ENCODE measurements at places on chromosomes 12 and 14.
A peak's percentile ranks its signal among the peaks of the same experiment; 100 is the strongest.

DNA sequence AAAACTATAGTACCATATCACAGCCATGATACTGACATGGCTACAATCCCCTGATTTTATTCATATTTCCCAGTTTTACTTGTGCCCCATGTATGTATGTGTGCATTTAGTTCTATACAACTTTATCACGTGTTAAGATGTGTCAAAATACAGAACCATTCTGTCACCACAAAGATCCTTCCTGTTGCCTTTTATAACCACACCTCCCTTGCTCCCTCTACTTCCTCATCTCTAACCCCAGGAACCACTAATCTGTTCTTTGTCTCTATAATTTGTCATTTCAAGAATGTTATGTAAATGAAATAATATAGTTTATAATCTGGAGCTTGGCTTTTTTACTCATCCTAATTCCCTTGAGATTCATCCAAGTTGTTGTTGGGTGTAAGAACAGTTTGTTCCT is 358.4 kb downstream of the DPF3 start:
- DNase-seq: no peak

DNA sequence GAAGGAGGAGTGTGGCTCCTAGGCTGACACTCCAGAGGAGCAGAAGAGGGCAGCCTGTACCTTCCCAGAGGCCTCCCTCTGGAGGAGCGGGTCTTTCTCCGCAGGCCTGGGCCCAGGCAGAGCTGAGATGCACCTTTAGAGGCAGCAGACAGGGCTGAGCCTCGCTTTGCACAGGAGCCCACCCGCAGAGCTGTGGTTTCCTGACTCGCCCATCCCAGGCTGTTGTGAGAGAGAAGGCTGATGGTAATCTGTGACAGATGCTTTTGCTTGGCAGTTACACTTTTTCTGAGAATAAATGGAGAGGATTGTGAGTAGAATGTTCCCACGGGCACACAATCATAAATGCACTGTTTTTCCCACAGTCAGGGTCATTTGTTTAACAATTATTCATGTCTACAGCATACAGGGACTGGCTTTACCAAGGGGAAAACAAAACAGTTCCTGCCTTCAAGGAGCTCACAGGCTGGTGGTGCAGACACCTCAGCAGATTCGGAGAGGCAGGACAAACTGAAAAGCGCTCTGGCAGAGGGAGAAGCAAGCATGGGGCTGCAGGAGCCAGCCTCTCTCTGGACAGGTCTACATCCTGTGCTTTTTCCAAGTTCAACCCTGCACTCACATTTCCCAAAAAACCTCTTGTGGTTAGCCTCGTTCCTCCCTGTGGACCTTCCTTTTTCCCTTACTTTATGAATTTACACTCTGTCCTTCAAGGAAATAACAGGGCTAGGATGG is 13.9 kb downstream of the EVL start:
- peak; percentile 71 for DNase-seq

GRCh38 chr12:51837286-51837685 is 11.2 kb downstream of the FIGNL2 start:
- DNase-seq: no peak

- DNase-seq: no peak
Observed at GRCh38 chr14:61472011-61472672, 150.8 kb downstream of the PRKCH start.

DNA sequence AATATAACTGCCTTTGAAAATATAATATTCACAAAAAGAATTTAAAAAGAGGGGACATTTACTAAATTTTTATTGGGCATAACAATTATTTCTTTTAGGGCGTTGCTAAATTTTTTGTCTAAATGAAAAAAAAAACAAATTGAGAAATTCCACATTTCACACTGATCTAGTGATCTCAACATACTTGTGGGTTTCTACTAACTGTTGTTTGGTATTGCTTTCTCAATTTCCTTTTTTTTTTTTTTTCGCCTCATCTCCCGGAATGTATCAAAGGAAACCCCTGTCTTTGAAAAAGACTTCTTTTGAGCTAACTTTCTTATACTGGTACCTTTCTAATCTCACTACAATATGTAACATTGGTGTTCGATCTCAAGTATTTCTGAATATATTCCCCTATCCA is at the start of gene CLEC4D:
CLEC4D (plus strand) TSS at position 248 of the 400 bp plus-strand sequence. CDS start 230 bp downstream, outside the sequence.
- DNase-seq: no peak

All from activated CD4-positive, CD25-positive, alpha-beta regulatory T cell (primary cell).